ENCODE measurements at places on chromosomes 1 and 21. TPM values are rescaled to one million over a fixed set of nuclear protein-coding genes. Genes with fewer than 3 reads are reported as not detected.

Gene KIRREL1
- 19.7 TPM for total RNA-seq

GRCh38 chr21:25568246-25568645 lies 39.0 kb downstream of the MRPL39 start:
- DNase-seq, result no peak

GRCh38 chr1:244768186-244768585 lies 67.3 kb upstream of the COX20 start:
- DNase-seq, result no peak

DNA sequence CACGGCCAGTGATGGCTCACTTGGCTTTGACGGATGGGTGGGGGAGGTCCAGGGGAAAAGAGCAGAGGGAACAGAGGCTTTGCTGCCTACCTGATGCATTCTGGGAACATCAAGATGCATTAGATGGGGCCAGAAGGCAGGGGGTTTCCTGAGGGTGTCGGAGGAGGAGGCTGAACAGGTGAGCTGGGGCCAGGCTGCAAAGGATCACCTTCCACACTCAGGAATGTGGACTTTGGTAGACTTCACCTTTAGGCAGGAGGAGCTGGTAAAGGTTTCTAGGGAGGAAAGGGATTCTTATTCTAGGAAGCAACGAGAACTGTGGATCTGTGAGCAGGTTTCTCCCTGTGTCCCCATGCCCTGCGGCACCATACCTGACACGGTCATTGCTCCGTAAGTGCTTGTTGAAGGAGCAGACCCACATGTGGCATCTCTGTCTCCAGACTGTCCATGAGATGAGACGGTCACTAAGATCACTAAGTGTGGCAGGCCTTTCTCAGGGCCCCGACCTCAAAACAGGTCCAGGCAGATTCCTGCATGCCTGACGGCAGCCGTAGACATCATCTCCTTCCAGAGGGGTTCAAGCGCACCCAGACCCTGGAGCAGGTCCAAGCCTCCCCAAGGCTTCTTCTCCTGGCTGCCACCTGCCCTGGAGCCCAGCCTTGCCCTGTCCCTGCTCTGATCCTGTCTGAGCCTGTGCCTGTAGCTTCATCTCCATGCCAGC lies 89.1 kb upstream of the SLC25A33 start:
- DNase-seq, result no peak

DNA sequence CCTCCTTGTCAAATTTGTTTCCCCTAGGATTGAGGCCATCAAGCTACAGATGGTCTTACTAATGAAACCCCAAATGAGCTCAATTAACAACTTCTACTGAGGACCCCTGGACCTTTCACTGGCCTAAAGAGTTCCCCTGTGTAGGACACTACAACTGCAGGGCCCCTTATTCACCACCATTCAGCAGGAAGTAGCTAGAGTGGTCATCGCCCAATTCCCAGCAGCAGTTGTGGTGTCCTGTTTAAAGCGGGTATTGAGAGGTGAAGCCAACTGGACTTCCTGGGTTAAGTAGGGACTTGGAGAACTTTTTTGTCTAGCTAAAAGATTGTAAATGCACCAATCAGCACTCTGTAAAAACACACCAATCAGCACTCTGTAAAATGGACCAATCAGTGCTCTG lies 1466.9 kb downstream of the KCNT2 start:
- DNase-seq, result no peak

Data from ureter (tissue), 1 donor.